K562 (cell line): ENCODE measurements at places on chromosomes 1 and 21. TPM values are rescaled to one million over a fixed set of nuclear protein-coding genes. Genes with fewer than 3 reads are reported as not detected.
A peak's percentile ranks its signal among the peaks of the same experiment; 100 is the strongest.

DNA sequence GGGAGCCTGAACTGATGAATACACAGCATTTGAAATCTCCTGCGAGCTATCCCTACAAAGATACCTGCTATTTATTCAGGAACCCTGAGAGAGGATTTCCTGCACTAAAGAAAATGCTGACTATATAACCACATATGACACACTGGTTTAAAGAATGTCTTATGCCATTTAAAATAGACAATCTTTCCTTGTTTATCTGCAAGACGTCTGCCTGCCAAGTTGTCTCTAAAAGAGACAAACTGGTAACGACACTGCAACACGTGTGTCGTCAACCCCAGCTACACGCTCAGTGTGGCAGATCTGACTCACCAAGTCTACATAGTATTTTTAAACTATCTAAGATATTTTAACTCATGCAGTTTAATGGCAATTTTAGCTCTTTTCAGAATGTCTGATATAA is 42.7 kb downstream of the APP start:
- DNase-seq = no peak

The PPM1J gene
- 8.2 and 8.5 TPM in 2 replicates for polyA plus RNA-seq

DNA sequence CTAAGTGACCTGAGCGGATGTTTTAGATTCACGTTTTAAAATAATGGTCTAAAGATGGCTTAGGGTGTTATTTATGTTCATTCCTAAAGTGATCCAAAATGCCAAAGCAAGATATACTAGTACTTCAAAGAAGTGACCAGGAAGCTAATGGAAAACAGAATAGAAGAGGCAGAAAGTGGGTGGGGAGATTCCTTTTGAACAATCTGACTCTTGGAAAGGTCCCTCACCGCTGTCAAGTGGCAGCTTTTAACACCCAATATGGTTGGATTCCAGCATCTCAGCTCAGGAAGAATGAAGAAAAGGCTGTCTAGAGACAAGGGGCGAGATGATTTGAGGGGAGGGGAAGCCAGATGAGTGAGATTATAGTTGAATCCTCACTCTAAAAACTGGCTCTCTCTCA is 90.3 kb downstream of the SCMH1 start:
- DNase-seq = no peak

The DNM3 gene
- polyA plus RNA-seq = 0.08 and 0.32 TPM in 2 replicates

DNA sequence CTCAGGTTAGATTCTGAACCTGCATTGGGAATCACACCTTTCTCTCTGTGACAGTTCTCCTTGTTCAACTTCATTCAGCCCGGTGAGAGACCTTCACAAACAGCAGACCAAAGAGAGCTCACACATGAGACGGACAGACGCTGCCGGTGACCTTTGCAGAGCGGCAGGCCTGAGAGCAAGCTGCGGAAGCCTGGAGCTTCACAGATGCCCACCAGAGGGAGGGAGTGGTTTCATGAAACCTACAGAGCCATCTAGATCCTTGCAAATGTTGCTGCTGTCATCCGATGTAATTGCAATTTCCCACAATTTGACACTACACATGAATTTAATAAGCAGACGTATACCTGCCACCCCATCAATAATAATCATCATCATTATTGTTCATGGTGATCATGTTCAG is 39.4 kb downstream of the GRIK3 start:
- DNase-seq = peak; percentile 14

The RCSD1 gene
- 53.2 and 54.5 TPM in 2 replicates for polyA plus RNA-seq

- no peak for DNase-seq
Measured at GRCh38 chr1:156347331-156347730, 9.0 kb downstream of the TSACC start.
